ENCODE measurements at places on chromosomes 1 and 21. TPM values are rescaled to one million over a fixed set of nuclear protein-coding genes. Genes with fewer than 3 reads are reported as not detected.

The TNNT2 gene
- not detected for total RNA-seq

The CLCA2 gene
- total RNA-seq: 0.51 TPM

GRCh38 chr1:198776602-198777029, 137.8 kb downstream of the PTPRC start:
- peaks cover 13% of the 10 kb centered on the region for H3K4me1 ChIP-seq
- H3K36me3 ChIP-seq: no peaks in the 10 kb centered on the region
- DNase-seq: peak; percentile 97
- peak overlapping the region; percentile 85 for H3K27ac ChIP-seq

DNA sequence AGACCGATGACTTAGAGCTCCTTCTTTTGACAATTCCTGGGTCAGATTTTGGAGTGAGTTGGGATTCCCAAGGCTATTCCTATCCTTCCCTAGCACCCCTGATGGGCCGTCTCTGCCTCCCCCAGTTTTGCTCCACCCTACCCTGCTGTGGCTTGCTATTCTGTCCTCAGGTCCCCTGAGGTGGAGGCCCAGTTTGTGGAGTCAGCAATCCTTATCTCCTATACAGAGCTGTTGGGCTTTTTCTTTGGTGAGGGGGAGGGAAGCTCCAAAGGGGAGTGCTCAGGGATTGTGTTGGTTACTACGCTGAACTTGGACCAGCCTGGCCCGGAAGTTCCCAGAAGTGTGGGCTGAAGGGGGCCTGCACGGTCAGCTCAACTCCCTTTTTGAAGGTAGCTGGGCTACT, 7.6 kb downstream of the SESN2 start:
- H3K27ac ChIP-seq: no peak overlapping the region
- no peaks in the 10 kb centered on the region for H3K27me3 ChIP-seq
- peak overlapping the region; percentile 29 for H3K4me3 ChIP-seq
- peaks cover 42% of the 10 kb centered on the region for H3K4me1 ChIP-seq

- H3K36me3 ChIP-seq: no peaks in the 10 kb centered on the region
- no peak overlapping the region for H3K4me3 ChIP-seq
- no peak overlapping the region for H3K27ac ChIP-seq
- no peak for DNase-seq
- H3K27me3 ChIP-seq: no peaks in the 10 kb centered on the region
Observed at GRCh38 chr1:22721122-22721873, 10.7 kb downstream of the EPHB2 start.

GRCh38 chr1:167808104-167808503, 86.3 kb downstream of the MPZL1 start:
- H3K4me3 ChIP-seq: no peak overlapping the region
- no peaks in the 10 kb centered on the region for H3K27me3 ChIP-seq
- H3K36me3 ChIP-seq: no peaks in the 10 kb centered on the region
- peaks cover 27% of the 10 kb centered on the region for H3K4me1 ChIP-seq

DNA sequence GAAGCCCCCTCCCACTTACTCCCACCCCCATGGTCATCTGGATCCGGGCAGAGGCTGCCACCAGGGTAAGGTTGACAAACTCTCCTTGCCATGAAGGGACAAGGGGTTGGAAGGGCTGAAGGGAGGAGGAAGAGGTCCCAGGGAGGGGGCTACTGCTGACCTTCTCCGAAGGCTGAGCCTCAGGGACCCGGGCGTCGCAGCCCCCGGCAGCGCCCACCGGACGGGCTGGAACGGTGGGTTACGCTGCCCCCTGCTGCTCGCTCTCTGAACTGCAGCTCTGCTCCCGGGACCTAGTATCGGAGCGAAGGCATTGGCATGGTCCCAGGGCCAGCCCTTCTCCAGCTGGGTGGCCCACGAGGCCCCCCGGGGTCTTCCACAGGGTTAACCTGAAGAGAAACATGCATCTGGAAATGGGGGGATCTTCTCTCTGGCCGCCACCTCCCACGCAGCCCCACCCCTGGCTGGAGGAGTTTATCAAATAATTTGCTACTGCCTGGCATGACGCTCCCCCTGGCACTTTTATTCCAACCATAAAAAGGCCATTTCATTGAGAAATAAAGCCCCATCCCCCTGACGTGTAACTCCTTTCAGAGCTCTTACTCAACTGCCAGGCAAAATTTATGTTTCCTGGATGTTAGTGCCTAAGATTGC, 70.4 kb upstream of the TARDBP start:
- H3K4me3 ChIP-seq: 0 out of 2 replicates have a peak overlapping the region, but pooled peaks have one; percentile 36
- H3K27me3 ChIP-seq: peaks cover 23% of the 10 kb centered on the region
- H3K36me3 ChIP-seq: no peaks in the 10 kb centered on the region

- no peak overlapping the region for H3K4me3 ChIP-seq
- H3K27me3 ChIP-seq: no peaks in the 10 kb centered on the region
- H3K4me1 ChIP-seq: peaks cover 31% of the 10 kb centered on the region
- H3K36me3 ChIP-seq: no peaks in the 10 kb centered on the region
Observed at GRCh38 chr1:39144924-39145323, 59.6 kb upstream of the MACF1 start.

DNA sequence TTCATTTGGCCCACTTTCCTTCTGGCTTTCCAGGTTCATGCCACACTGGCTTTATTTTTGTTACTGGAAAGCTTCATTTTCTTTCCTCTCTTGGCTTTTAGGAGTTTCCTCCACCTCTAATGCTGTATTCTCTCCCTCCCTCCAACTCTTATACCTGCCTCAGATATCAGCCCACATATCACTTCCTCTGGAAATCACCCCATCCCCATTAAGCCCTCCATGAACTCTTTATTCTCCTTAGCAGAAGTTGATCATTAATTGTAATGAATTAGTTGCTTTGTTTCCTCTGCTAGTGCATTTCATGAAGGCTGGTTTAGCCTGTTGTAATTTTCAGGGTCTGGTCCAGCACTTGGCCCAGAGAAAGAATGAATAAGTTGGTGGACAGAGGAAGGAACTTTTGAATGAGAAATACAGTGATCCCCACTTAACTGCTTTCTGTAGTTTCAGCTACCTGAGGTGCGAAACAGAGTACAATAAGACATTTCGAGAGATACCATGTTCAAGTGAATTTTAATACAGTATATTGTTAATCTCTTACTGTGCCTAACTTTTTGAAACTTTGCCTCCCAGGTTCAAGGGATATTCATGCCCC, 1.7 kb downstream of the SOAT1 start:
- no peaks in the 10 kb centered on the region for H3K36me3 ChIP-seq
- peaks cover 6% of the 10 kb centered on the region for H3K4me1 ChIP-seq
- no peaks in the 10 kb centered on the region for H3K27me3 ChIP-seq
- DNase-seq: peak; percentile 20
- peak overlapping the region; percentile 83 for H3K27ac ChIP-seq

DNA sequence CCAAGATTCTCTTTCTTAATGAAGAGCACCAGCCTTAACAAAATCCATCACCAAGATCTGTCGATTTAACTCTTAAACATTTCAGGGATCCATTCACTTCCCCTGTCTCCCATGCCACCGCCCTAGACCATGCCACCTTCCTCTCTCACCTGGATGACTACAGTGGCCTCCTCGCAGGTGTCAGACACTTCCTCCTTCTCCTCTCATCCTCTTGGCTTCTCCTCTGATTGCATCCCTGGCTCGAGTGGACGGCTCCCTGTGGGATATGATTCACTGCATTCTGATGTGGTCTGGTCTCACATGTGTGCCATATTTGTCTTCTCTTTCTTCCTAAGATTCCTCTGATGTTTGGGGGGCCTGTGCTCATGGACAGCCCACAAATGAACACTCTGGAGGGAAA, 66.4 kb upstream of the KLHDC7A start:
- no peaks in the 10 kb centered on the region for H3K27me3 ChIP-seq
- no peak for DNase-seq
- H3K36me3 ChIP-seq: no peaks in the 10 kb centered on the region
- H3K27ac ChIP-seq: no peak overlapping the region
- no peaks in the 10 kb centered on the region for H3K4me1 ChIP-seq
- H3K4me3 ChIP-seq: no peak overlapping the region

GRCh38 chr1:109161858-109162606, 48.1 kb downstream of the ELAPOR1 start:
- H3K4me1 ChIP-seq: peaks cover 15% of the 10 kb centered on the region
- peak overlapping the region; percentile 58 for H3K27ac ChIP-seq
- peak overlapping the region; percentile 60 for H3K4me3 ChIP-seq
- peak; percentile 91 for DNase-seq
- H3K27me3 ChIP-seq: no peaks in the 10 kb centered on the region
- H3K36me3 ChIP-seq: no peaks in the 10 kb centered on the region

DNA sequence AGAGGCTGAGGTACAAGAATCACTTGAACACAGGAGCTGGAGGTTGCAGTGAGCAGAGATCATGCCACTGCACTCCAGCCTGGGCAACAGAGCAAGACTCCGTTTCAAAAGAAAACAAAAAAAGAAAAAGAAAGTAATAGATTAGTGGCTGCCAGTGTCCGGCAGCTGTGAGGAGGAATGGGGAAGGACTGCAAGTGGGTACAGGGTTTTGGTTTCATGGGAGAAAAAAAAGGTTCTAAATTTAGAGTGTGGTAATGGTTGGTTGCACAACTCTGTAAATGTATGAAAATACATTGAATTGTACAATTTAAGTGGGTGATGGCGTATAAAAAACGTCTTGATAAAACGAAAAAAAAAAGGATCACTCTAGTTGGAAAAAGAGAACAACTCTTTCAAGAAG, 6.7 kb downstream of the TAF1A start:
- no peak overlapping the region for H3K27ac ChIP-seq
- H3K36me3 ChIP-seq: peaks cover 17% of the 10 kb centered on the region
- H3K27me3 ChIP-seq: no peaks in the 10 kb centered on the region
- no peak for DNase-seq
- H3K4me1 ChIP-seq: peaks cover 13% of the 10 kb centered on the region

DNA sequence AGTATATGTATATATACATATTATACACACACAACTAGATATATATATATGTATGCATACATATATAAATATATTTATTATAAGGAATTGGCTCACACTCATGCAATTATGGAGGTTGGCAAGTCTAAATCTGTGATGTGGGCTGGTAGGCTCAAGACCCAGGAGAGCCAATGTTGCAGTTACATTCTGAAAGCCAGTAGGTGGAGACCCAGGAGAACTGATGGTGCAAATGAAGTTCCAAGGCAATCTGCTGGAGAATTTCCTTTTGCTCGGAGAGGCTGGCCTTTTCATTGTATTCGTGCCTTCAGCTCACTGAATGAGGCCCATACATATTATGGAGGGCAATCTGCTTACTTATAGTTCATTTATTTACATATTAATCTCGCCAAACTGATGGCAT, 9.4 kb downstream of the IVL start:
- no peaks in the 10 kb centered on the region for H3K27me3 ChIP-seq
- no peaks in the 10 kb centered on the region for H3K4me1 ChIP-seq
- H3K36me3 ChIP-seq: no peaks in the 10 kb centered on the region
- no peak overlapping the region for H3K27ac ChIP-seq
- H3K4me3 ChIP-seq: no peak overlapping the region

GRCh38 chr1:185585770-185586169, 148.4 kb upstream of the HMCN1 start:
- no peak for DNase-seq
- no peak overlapping the region for H3K27ac ChIP-seq
- peaks cover 13% of the 10 kb centered on the region for H3K4me1 ChIP-seq
- no peaks in the 10 kb centered on the region for H3K36me3 ChIP-seq
- no peaks in the 10 kb centered on the region for H3K27me3 ChIP-seq

GRCh38 chr1:224510880-224511645, 76.5 kb upstream of the WDR26 start:
- no peaks in the 10 kb centered on the region for H3K36me3 ChIP-seq
- peaks cover 31% of the 10 kb centered on the region for H3K4me1 ChIP-seq
- no peak overlapping the region for H3K4me3 ChIP-seq
- DNase-seq: peak; percentile 30
- no peaks in the 10 kb centered on the region for H3K27me3 ChIP-seq
- no peak overlapping the region for H3K27ac ChIP-seq
